Amniotic epithelial cell (primary cell): ENCODE measurements at places on chromosomes 1 and 21.

DNA sequence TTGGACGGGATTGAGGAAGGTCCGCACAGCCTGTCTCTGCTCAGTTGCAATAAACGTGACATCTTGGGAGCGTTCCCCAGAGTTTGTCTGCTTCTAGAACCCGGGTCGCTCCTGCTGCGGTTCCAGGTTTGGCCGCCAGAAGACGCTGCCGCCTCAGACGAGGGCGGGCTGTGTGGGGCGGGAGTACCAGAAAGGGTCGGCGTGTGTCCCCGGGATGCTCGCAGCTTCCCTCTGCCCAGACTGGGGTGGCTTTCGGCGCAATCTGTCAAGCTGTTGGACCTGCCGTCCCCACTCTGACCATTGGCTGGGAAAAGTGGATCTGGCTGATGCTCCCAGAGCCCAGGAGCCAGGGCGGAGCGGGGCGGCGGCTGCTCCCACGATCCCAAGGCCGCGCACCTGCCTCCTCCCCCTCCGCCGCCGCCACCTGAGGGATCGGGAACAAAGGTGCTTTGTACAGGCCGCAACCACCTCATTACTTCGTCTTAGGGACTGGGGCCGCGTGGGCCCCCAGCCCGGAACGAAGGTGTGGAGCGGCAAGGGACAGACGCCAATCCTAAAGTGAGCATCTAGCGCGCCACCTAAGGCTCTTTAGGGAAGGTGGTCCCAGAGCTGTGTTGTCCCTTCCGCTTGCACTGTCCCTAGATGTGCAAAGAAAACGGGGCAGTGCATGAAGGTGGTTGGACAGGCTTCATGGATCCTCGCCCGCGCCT, 683 bp upstream of the EFNA4 start:
- no peak for DNase-seq

DNA sequence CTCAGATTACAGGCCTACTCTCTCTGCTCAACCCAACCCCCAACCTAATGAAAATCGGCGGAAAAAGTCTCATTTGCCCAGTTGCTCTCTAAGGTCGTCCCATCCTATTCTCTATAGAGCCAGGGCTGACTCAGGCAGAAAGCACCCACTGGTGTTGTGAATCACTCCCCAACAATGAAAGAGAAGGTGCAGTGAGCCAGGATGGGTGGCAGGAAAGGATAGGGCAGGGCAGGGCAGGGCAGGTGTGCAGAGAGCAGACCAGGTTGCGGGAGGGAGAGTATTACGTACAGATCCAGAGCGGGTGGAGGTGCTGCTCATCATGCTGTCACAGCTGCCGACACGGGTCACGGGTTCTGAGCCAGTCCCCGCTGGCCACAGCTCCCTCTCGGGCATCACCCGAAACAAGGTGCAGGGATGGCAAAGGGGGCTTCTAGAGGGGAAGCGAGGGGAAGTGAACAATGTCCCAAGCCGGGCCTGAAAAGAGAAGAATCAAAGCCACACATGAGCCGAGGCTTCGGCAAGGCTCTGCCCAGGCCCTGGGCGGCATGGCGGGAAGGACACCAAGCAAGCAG, 5.3 kb downstream of the C1orf116 start:
- DNase-seq, result peak; percentile 72

DNA sequence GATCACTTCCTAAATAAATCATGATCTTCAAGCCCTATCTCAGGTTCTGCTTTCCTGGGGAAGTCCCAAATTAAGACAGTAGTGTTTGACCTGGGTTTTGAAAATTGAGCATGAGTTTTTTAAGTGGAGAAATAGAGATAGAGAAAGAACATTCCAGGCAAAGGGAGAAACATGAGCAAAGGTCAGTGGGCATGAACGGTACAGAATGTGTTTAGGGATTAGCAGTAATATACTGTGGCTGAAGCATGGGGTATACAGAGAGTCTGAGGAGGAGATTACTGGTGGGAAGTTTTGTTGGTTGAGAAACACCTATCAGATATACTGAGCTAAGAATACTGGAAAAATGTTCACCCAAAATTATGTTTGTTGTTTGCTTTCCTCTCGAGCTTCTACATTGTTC, 15.2 kb upstream of the MYSM1 start:
- DNase-seq, result peak; percentile 26

DNA sequence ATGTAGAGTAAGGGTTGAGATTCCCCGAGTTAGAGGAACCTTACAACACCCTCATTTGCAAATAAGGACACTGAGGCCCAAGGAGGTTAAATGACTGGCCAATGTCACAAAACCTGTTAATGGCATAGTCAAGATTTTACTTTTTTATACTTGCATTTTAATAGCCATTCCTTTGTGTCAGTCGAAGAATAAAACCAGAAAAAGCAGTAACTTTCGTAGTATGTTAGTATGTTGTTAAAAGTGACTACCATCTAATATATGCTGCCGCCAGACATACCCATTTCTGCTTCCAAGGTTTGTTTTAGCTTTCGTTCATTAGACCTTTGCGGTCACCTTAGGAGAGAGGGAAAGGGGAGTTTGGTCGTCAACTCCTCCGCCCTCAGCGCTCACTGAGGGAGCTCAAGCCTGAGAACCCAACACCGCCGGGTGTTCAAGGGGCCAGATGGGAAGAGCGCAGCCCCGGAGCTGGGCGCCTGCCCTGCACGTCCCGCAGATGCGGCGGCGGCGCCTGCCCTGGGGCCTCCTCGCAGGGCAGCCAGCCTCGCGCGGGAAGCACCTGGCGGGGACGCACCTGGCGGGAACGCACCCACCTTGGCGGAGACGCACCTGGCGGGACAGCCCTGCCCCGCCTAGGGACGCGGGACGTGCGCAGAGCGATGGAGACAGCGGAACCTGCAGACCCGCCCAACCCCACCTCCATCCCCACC, 466 bp downstream of the VPS26C start:
- peak; percentile 31 for DNase-seq

GRCh38 chr1:171110621-171111326, 20.1 kb downstream of the FMO3 start:
- DNase-seq, result no peak

DNA sequence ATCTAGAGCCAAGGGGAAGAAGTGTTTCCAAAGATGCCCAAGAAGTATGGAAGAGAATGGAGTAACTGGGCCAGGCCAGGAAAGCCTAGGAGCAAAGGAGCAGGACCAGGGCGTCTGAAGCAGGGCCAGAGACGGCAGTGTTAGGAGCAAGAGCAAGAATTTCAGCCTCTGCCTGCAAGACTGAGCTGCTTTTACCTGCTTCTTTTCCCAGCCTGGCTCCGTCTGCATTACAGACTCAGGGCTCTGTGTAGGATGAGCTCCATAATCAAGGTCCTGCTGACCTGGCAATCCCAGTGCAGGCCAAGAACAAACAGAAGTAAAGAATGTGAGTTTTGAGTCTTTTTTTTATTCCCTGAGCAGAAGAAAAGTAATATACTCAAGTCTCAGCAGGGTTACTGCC, 10.1 kb downstream of the FMO1 start:
- DNase-seq, result no peak

DNA sequence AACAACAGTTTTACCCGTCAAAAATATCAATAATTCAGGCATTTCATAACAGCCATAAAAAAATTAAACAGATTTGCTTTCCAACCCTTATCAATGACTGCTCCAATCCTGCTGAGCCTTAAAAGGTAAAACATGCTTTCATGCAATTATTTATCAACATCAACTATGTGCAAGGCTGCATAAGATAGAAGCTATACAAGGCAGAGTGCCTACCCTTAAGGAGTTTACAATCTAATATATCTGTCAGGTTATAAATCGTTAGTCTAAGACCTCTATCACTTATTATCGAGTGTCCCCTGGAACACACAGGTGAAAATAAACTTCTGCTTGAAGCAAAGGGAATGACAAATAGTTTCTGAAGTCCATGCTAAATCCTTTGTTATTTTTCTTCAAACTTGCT, 1.8 kb downstream of the ERRFI1 start:
- peak; percentile 26 for DNase-seq

DNA sequence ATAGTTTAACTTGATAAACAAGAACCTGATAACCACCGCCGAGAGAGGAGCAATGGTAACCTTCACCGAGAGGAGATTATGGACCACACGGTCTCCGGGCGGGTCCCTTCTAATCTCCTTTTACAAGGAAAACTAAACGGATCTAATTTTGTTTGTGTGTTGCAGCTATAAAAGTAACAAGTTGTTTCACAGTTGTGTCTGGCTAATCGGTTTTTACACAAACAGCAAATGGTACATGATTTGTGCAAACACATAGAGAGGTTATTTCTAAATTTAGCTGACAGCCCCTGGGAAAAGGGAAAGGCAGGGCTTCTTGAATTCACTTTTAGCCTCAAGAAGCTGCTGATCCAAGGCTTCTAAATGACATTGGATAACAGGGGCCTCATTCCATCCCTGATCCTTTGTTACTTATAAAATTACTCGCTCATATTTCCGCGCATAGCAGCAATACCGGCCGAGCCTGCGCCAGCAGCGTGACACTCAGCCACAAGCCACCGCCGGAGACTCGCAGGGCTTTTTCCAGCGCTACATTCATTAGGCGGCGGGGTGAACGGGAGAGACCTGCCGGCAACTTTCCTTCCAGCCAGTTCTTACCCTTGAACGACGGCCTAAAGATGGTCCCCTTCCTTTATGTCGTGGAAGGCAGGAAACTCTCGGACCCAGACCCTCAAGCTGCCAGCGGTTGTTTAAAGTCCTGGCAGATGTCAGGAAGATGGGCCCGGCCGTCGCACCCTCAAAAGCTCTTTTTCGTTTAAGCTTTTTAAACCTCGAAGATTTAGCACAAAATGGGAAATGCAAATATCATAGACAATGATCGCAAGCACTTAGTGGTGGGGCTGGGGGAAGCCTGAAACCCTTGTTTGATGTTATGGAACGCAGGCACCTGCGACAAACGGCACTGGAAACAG, 4.4 kb downstream of the FOXD3 start:
- DNase-seq, result no peak

DNA sequence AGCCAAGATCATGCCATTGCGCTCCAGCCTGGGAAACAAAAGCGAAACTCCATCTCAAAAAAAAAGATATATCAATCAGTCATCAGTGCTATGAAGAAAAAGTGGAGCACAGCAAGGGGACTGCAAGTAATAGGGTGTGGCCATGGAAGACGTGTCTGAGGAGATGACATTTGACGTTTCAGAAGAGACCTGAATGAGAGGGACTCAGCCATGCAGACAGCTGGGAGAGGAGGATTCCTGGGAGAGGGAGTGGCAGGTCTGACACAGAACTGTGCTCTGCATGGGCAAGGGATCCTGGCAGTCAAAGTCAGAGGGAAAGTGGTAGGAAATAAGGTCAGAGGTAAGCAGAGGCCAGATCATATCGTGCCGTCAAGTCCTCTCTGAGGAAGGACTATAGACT, 3.3 kb downstream of the LAX1 start:
- DNase-seq, result no peak

DNA sequence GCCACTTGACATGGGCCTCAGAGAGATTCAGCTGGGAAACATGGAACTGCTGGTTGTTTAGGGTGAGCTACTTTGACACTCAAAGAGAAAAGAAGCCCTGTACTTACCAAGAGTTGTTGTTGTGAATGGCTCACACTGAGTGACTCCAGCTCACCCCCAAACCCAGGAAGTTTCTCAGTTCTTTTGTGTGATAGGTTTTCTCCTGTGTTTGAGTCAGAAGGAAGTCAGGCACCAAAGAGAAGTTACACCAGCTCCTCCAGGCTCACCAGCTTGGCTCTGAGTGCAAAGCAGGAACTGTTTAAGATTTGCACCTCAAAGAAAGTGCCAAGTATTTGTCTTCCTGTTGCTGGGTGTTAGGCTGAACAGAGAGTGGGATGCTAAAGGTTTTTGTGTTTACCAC, 111.2 kb upstream of the PROX1 start:
- DNase-seq, result no peak

DNA sequence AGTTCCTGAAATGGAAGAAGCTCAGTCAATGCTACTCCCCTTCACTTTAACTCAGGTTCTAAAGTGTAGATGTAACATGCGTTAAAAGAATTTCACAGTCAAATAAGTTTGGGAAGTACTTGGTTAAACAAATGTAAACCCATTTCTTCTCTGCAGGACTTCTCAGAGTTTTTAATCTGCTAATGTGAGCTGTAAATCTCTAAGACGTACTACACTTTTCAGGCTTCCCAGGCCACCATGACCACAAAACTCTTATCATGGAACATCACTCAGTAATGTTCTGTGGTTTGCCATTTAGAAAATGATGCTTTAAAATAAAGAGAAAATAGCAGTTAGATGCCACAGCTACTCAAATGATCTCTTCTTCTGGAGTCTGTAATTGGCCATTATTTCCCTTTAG, 104.3 kb downstream of the HHIPL2 start:
- DNase-seq, result peak; percentile 77

GRCh38 chr1:87155648-87156047, 173.0 kb upstream of the LMO4 start:
- DNase-seq, result no peak

GRCh38 chr1:23169727-23170335, 1.2 kb upstream of the LUZP1 start:
- DNase-seq, result peak; percentile 67

- no peak for DNase-seq
Measured at GRCh38 chr1:21198929-21199328, 22.2 kb upstream of the EIF4G3 start.

DNA sequence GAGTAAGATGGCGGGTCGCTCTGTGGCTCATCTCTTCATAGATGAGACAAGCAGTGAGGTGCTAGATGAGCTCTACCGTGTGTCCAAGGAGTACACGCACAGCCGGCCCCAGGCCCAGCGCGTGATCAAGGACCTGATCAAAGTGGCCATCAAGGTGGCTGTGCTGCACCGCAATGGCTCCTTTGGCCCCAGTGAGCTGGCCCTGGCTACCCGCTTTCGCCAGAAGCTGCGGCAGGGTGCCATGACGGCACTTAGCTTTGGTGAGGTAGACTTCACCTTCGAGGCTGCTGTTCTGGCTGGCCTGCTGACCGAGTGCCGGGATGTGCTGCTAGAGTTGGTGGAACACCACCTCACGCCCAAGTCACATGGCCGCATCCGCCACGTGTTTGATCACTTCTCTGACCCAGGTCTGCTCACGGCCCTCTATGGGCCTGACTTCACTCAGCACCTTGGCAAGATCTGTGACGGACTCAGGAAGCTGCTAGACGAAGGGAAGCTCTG, 2.4 kb downstream of the TNFAIP8L2 start:
- DNase-seq, result no peak

- no peak for DNase-seq
Measured at GRCh38 chr1:100510451-100510850, 27.5 kb upstream of the GPR88 start.

DNA sequence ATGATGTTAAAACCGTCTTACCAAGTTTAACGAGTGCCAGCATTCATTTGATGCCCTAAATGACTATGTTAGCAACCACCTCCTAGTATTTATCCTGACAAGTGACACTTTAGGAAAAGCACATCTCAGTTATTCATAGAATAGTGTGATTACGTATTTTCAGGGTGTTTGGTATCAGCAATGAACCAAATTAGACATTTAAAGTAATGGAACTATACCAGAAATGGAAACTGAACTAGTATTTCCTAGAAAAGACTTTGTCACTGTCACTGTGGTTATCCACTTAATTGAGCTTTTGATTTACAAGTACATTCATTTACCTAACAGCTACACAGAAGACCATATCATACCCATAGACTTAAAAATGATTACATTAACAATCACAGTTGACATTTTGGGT, 3.6 kb upstream of the IL12RB2 start:
- no peak for DNase-seq

- no peak for DNase-seq
Measured at GRCh38 chr21:25997788-25998611, 172.6 kb downstream of the APP start.

GRCh38 chr1:21292984-21293536, 2.8 kb upstream of the ECE1 start:
- no peak for DNase-seq
